ENCODE measurements at places on chromosomes 1 and 21.

DNA sequence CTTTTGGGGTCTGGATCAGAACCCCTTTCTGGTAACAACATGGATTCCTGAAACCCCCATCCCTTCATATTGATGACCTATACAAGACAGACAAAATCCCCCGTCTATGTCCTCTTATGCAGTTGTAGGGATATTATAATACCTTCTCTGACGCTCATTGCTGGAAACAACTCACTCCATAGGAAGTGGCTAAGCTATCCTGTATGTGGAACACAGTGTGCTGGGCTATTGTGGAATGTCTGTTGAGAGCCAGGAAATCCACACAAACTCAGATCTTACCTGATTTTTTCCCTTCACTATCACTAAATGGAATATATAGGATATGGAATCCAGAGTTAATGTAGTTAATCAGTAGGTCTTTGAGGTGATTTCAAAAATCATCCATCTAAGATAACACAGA, 17.7 kb upstream of the PIK3R3 start:
- no peak for DNase-seq

GRCh38 chr1:241614144-241614543, 26.0 kb downstream of the CHML start:
- DNase-seq, result no peak

DNA sequence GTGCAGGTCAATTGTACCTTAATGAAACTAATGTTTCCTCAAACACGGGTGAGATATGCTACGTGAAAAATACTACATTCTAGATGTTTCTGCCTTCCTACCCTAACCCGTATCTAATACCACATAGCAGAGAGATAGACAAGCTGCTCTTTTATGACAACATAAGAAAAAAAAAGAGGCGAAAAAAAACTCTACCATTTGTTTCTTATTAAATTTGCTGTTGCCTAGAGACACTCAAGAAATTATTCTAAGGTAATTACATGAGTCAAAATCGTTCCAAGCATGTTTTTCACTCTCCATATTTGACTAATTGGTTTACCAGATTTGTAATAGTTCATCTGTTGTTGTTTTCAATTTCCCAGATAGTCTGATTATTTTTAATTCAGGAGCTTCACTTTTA, 27.4 kb downstream of the PALMD start:
- DNase-seq, result no peak

GRCh38 chr1:175338387-175339135, 146.0 kb upstream of the KIAA0040 start:
- DNase-seq, result no peak

- no peak for DNase-seq
These were observed 17.3 kb downstream of the CHD5 start for GRCh38 chr1:6162773-6163172.

DNA sequence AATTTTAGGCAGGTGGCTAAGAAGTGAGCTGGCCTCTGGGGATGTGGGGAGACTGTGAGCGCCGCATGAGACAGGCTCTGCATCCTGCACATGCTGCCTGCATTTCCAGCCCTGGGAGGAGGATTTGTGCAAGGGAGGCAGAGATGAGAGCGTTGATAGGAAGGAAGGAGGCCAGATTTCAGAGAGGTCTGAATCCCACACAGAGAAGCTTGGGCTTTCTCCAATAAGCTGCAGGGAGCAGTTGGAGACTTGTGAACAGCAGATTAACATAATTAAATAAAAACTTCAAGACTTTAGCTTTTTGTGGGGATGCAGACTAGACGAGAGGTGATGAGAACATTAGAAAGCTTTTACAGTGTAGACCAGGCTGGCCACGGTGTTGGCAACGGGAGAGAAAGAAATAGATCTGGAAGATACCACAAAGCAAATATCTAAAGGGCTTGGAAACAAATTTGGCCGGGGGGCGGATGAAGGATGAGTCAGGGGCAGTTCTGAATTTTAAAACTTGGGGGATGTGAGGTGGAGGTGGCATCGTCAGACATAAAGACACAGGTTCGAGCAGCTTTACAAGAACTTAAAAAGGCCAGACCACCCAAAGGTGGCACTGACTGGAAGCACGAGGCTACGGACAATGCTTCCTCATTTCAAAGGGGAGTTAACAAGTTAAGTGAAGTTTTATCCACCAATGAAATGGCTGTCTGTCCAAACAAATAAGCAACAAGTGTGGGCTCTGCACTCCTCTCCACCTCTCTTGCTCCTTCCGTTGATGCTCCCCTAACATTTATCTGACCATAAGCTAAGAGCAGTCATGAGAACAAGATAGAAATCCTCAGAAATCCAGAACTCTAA, 57.0 kb downstream of the HIVEP3 start:
- DNase-seq, result no peak

GRCh38 chr1:36864823-36865601, 169.3 kb downstream of the GRIK3 start:
- DNase-seq, result no peak

GRCh38 chr1:226215239-226215638, 8.2 kb upstream of the MIXL1 start:
- DNase-seq, result no peak

DNA sequence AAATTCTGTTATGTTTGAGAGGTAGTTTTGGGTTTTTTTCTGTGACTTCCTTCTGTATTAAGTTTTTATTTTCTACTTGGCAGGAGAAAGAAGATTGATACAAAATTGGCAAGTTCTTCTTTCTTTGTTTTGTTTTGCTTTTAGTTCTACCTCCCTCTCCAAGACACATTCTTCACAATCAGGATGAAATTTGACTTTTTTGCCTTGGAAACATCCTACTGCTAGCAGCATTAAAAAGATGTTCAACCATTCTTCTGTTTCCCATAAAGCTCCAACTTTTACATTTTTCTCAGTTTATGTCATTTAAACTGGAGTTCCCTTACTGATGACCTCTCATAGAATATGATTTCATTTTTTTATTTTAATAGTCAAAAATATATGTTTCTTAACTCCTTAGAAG, 234.8 kb downstream of the NCAM2 start:
- no peak for DNase-seq

- peak; percentile 90 for DNase-seq
These were observed 41.8 kb downstream of the GATAD2B start for GRCh38 chr1:153880962-153881361.

- peak; percentile 14 for DNase-seq
These were observed 269.5 kb downstream of the GRIK3 start for GRCh38 chr1:36764798-36765197.

DNA sequence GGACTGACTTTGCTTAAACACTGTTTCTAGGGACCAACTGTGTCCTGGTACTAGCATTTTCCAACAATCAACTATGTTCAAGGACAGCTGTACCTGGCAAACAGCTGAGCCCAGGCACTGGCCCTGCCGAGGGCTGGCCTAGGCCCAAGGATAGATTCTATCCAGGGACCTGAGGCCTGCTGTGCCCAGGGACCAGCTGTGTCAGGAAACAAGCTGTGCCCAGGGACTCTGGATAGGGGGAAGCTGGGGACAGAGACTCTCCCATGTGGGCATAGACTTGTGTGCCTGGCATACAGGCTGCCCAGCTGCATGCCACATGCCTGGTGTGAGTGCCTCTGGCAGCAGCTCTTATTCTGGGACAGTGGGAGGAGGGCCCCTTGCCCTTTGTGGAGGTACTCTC, 38.1 kb upstream of the POU3F1 start:
- no peak for DNase-seq

DNA sequence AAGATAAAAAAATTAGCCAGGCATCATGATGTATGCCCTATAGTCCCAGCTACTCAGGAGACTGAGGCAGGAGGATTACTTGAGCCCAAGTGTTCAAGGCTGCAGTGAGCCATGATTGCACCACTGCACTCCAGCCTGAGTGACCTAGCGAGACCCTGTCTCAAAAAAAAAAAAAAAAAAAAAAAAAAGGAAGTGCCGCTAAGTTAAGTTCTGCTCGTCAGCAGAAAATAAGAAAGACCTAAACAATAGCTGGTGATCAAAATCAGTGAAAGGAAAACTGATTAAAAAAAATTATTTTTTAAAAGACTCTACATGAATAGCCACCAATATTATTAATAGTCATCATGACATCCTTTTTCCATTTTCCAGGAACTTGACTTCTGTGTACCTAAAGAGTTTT, 44.2 kb upstream of the MTR start:
- no peak for DNase-seq

DNA sequence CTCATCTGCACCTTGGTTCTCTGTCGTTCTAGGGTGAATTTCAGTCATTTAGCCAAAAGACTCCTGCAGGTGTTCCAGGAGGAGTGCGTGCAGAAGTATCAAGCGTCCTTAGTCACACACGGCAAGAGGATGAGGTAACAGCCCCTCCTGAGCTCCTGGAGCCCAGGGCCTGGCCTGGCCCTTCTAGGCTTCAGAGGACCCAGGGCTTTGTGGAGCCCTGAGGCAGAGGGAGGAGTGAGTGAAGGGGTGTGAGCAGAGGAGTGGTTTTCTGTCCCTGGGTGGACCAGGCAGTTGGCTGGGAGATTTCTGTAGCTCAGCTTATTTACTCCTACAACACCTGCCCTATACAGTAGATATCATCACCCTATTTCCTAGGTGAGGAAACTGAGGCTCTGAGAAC, 15.7 kb upstream of the RASSF5 start:
- no peak for DNase-seq

- DNase-seq, result no peak
These were observed 61.3 kb downstream of the ROR1 start for GRCh38 chr1:63835128-63835527.

- DNase-seq, result no peak
These were observed at the start of gene IL23R for GRCh38 chr1:67166196-67166595. Gene IL23R (plus strand): TSS chr1:67166454. CDS start chr1:67168121, 1,667 bp downstream.

DNA sequence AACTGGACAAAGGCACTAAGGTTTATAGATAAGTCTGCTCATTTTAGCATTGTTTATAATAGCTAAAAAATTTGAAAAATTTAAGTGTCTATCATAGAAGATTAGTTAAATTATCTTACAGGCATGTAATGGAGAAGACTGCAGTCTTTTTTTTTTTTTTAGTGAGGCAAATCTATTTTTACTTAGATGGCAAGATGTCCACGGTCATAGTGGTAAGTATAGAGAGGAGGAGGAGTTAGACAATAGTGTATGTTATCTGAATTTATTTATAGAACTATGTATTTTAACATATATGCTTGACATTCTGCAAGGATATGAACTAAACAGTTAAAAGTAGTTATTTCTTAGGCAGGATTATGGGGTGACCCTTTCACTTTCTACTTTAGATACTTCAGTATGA, 149.0 kb downstream of the SYT2 start:
- no peak for DNase-seq

GRCh38 chr1:10796029-10796944, at the start of gene CASZ1:
Gene CASZ1 (minus strand): TSS chr1:10796646. CDS start chr1:10693889, 102,757 bp downstream.
- DNase-seq, result peak; percentile 90

DNA sequence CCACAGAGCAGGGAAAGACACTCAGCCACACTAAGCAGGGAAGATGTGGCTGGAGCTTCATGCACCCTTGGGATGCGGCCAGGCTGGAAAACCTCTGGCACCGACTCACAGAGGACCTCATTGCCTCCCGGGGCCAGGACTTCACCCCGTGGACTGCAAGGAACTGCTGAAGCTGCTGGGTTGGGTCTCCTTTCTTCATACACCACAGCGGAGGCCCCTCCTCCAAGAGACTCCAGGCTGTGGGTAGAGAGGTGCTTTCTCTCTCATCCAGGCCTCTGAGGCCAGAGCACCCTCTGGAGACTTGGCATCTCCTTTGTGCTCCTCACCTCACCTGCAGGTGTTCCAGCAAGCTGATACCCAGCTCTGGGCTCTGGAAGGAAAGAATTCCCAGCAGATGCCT, 76.0 kb upstream of the EDN2 start:
- DNase-seq, result no peak
